ENCODE measurements at places on chromosomes 7 and 10.

GRCh38 chr10:13483951-13484350, 44.9 kb downstream of the BEND7 start:
- no peak for DNase-seq

DNA sequence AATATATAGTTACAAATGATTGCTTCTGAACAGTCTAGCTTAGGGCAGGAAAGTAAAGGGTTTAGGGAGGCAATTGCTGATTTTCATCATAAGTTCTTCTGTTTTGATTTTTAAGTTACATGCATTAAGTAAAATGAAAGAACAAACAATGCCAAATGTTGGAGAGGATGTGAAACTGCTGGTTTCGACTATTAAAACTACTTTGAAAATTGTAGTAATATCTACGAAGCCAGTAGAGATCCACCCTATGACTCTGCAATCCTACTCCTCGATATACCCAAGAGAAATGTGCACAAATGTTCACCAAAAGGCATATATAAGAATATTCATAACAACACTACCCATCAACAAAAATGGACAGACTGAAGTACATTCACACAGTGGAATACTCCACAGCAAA, 24.3 kb downstream of the PDZD8 start:
- no peak for DNase-seq

DNA sequence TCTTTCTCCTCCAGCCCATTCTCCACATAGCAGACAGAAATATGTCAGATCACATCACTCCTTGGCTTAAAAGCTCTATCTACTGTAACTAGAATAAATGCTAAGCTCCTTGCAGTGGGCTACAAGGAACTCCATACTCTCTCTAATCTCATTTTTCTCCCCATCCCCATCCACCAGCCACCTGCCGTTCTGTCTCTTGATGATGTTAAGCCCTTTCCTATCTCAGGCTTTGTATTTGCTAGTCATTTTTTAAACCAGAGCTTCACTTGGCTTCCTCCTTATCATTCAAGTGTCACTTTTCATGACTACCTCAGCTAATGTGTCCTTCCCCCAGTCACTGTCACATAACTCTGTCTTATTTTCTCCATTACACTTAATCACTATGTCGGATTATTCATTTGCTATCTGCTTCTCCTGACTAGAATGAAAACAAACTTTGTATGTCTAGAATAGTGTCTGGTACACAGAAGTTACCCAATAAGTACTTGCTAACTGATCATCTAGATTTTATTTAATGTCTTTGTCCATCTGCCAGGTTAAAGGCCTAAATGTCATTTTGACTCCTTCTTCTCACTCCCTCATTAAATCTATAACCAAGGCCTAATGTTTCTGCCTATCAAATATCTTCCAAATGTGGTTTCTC, 87.2 kb upstream of the RPA3 start:
- DNase-seq: no peak

DNA sequence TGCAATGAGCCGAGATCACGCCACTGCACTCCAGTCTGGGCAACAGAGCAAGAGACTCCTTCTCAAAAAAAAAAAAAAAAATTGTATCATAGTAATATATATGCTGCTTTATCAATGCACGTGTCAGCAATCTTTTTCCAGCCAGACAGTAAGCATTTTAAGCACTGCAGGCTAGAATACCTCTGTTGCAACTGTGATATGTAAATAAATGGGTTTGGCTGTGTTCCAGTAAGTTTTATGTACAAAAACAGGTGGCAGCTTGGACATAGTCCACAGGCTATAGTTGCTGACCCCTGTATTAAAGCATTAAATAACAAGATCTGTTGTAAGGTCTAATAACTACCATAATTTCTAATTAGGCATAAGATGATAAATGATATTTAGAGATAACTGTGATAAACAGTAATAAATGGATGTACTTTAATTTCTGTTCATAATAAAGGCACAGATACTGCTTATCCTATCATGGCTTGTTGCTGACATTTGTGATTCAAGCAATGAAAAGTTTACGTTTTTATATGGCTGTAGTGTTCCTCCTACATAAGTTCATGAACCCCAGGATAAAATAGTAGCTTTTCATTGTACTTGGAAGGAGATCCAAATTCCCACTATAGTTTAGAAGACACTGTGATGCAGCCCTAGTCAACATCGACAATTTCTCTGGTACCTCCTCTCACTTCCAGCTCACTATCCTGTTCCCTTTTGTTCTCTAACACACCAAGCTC, 161.4 kb downstream of the ELMO1 start:
- no peak for DNase-seq

GRCh38 chr7:42869131-42870020, 42.5 kb downstream of the C7orf25 start:
- no peak for DNase-seq

DNA sequence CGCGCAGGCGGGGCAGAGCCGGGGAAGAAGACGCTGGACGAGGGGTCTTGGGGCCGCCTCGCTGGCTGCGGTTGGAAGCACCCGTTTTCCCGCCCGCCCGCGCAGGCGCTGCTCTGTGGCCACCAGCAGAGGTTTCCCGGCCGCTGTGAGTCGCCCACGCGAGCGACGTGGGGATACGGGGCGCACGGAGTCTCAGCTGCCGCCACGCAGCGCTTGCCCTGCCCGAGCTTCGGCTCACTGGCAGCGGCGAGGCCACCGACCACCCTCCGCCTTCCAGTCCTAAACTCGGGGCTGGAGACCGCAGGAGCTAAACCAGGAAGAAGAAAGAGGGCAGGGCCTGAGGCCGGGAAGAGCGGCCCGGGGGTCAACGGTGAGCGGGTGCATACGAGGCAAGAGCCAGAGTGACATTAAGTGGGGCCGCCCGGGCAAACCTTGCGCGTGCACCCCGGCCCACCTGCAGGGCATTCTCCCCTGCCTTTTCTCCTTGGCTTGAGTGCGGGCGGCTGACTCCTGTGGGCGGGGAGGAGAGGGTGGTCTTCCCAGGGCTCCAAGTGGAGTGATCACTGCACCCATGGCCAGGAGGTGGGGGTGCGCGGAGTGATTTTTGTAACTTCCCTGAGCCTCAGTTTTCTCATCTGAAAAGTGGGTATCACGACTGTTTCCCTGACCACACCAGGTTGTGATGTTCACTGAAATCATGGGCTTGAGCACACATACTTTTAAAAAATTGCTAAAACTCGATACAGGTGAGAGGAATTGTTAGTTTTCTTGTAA, 7.1 kb upstream of the EMX2 start:
- DNase-seq: no peak

DNA sequence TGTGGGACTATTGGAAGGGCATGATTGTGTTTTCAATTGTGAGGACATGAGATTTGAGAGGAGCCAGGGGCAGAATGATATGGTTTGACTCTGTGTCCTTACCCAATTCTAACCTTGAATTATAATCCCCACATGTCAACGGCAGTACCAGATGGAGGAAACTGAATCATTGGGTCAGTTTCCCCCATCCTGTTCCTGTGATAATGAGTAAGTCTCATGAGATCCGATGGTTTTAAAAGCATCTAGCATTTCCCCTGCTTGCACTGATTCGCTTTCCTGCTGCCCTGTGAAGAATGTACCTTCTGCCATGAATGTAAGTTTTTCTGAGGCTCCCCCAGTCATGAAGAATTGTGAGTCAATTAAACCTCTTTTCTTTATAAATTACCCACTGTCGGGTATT, 1367.1 kb downstream of the XPNPEP1 start:
- no peak for DNase-seq

DNA sequence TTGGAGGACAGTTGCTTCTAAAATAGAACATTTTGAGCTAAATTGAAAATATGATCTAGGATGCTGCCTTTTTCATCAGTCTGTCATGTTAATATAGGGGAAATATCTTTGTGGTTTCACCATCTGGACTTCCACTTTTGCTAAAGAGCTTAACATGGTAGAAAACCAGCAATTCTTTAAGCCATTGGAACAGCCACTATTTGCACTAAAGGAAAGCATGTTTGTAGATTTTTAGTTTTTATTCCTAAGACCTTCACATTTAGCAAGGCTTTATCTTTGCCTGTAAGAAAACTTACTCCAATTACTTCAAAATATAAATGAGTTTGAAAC, 291.0 kb downstream of the RNLS start:
- DNase-seq: no peak

- DNase-seq: no peak
Measured at GRCh38 chr7:158778471-158778870, 50.8 kb downstream of the ESYT2 start.
